ENCODE measurements at places on chromosomes 12 and 14.

DNA sequence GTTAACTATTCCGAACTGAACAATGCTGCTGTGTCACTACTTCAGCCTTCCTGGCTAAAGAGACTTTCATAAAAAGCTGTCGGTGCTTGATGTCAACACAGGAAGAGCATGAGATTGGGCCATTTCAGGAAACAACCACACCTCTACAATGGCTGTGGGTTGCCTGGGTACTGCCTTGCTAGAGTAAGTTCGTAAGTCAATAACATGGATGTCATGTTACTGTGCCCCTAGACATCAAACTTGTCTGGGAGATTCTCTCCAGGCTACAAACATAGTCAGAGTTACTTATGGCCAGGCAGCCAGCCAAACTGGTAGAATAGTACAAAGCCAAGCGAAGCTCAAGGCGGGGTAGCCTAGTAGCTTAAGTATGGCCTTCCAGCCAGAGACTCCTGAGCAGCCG is 23.1 kb downstream of the MAX start:
- no peak for DNase-seq

DNA sequence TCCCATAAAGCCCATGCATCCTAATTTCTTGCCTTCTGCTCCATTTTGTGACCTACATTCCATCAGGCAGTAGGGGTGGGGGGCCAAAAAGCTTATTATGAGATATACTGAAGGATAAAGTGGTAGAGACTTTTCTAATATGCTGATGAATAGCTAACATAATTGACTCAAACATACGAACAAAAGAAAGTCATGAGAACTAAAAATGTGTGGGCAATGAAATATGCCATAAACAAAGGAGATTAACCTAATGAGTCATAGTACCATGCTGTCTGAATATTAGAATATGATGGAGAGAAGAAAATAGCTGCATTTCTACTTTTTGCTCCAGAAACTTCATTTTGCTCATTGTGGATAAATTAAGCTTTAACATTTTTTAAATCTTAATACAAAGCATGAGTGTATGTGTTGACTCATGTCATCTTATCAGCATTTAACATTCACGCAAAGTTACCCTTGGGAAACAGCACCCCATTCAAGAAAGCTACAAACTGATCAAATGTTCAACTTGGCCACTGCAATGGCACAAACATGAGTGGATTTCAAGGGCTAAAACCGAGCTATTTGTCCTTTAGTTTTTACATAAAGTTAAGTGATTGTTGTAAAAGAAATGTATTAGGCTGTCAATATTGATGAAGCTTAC is 64.0 kb upstream of the DIO2 start:
- no peak for DNase-seq

GRCh38 chr14:66850258-66850888 is 338.9 kb upstream of the GARIN2 start:
- DNase-seq: no peak

- DNase-seq: no peak
Measured at GRCh38 chr12:39426636-39427240, 16.2 kb downstream of the KIF21A start.

DNA sequence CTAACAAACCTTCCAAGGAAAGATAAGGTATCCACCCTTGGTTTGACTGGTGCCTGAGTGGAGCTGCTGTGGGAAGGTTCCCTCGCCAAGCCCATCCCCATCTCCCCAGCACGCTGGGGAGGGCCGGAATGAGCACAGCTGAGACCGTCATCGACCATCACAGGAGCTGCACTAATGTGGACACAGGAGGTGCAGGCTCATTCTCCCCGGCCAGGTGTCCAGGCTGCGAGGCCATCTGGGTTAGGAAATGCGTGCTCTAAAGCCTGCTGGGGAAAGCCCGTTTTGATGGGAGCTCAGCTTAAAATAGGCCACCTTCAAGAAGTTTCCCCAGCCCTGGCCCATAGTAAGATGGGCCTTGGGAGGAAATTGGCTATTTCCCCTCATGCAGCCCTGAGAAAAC is 35.2 kb upstream of the FOXN3 start:
- DNase-seq: no peak

DNA sequence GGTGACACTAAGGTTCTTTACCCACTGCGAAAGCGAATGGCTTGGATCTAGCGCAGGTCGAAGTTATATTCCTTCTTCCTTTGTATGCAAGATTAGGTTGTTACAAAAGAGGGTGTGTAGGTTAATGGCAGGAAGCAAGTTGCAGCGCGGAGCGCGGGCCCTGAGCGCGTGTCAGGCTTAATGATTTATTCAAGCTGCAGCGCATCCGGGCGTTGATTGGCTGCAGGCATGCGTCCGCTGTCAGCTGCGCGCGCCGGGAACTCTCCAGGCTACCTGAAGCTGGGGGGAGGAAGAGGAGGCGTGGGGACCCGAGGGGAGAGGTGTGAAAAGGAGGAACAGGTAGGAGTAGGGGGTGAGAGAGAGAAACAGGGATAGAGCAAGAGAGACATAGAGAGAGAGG is 7.4 kb downstream of the ASCL1 start:
- DNase-seq: peak; percentile 21

DNA sequence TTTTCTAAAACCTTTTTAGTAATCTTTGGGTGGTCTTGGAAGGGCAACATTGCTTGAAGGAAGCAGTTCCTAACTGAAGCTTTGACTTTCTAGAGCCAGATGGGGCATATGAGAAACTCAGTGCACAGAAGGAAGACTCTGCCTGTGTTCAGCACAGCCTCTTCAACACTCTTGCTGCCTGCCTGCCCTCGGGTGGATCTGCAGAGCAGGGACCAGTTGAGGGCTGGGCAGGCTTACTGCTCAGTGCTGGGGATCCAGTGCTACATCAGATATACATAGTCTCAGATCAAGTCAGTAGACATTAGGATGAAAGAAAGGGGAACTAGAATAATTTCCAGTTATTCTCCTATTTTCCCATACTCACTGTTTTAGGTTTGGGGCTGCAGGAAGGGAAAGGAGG is 29.5 kb upstream of the TMX1 start:
- DNase-seq: no peak

GRCh38 chr14:56211084-56211483 is 92.9 kb downstream of the PELI2 start:
- DNase-seq: no peak

- DNase-seq: no peak
Measured at GRCh38 chr14:20632448-20632830, 9.1 kb downstream of the OR6S1 start.

DNA sequence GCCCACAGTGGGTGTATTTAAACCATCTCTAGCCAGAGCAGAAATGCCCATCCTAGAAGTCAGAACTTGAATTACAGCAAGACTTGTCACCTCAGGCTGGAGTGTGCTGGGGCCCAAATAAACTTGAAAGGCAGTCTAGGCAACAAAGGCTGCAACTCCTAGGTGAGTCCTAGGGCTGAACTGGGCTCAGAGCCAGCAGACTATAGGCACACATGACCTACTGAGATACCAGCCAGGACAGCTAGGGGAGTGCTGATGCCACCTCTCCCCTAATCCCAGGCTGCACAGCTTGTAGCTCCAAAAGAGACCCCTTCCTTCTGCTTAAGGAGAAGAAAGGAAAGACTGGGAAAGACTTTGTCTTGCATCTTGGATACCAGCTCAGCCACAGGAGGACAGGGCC is 106.0 kb downstream of the TXNDC16 start:
- no peak for DNase-seq

DNA sequence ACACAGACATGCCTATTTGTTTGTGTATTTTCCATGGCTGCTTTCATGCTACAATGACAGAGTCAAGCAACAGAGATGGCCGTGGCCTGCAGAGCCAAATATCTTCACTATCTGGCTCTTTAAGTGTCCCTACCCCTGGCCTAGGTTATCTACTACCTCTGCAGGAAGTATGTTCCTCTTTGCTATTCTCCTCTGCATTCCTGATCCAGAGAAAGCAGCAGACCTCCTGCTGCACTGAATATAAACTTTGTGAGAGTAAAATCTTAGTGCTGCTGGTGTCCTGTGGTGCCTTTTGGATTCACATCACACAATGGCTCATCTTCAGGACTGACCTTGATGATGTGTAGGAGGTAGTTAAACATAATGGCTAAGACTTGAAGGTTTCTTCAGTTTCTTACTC is 233.4 kb downstream of the IPO8 start:
- DNase-seq: no peak

All from globus pallidus (tissue), 1 donor.